NB4 (cell line): ENCODE measurements at places on chromosomes 5 and 9.

GRCh38 chr9:100129772-100130171, 30.7 kb downstream of the INVS start:
- DNase-seq, result no peak

DNA sequence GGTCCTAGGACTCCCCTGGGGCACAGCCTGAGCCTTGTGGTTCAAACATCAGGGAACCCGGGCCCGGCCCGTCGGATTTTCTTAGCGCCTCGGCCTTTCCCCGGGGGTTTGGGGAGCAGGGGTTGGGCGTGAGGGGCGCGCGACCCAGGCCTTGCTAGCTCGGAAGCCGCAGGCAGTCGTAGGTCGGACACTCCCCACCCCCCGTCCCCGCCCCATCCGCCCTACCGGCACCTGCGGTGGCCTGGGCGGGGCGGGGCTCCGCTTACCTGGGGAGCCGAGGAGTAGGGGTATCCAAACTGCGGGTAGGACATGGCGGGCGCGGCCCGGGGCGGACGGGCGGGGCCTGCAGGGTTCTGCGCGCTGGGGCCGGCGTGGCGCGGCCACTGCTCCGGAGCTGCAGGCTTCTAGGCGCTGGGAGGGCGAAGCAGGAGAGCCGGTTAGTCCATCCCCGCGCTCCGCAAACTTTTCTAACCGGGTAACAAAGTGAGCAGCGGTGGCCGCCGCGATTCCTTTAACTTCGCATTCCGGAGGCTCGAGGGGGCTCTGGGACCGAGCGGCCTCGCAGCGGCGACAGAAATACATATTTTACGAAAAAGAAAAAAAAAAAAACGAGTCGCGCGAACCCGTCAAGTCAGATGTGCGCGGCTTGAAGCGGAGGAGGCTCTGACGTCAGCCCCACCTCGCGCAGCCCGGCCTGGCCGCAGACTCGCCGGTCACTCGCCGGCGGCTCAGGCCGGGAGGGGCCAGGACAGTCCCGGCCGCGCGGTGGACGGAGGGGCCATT, at the start of gene IRX4:
IRX4 (minus strand) TSS at position 589 of the 783 bp plus-strand sequence; CDS start at position 311, 278 bp downstream.
- no peak for DNase-seq

DNA sequence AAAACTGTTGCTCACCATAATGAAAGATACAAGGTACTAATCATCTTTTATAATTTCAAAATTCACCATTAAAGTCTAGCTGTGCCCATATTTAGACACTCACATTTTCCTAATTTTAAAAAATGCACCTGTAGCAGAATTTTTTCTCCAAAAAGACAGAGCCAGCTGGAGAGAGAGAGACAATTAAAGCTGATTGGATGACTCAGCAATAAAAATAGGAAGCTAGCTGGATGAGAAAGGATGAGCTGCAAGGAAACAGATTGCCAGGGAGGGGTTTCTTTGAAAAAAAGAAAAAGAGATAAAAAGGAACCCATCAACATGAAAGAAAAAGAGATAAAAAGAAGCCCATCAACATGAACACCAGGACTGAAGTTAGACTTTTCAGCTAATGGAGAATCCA, 73.8 kb downstream of the HCN1 start:
- no peak for DNase-seq

- no peak for DNase-seq
Observed at GRCh38 chr5:72293495-72294055, 26.5 kb downstream of the MRPS27 start.

DNA sequence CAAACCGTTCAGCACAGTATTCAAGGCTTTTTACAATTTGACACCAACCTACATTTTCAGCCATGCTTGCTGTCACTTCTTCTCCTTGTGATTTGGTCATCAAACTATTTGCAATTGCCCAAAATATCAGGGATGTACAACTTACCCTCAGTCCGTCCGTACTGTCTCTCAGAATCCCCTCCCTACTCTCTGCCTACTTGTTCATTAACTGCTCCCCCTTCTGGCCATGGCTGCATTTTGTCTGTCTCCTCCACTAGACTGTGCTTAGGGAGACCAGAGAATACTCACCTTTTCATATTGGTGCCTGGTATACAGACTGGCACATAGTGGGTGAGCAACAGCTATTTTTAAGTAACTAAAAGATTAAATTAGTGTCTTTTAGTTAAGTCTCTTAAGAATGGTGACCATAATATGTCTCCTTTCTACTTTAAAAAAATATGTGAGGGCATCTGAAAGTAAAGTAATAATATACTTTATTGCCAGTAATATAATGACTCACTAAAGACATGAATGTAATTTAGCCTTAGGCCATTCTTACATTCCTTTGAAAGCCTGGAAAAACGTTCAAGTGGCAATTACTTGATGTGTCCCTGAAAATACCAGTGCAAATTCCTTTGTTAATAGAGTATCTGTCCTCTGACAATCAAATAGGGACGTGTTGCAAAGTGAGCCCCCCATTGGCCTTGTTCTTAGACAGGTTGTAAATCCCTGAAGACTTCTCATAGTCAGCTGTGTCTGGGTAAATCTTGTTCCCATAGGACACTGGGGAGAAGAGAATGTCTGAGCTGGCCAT, 27.8 kb downstream of the PRLR start:
- peak; percentile 64 for DNase-seq

DNA sequence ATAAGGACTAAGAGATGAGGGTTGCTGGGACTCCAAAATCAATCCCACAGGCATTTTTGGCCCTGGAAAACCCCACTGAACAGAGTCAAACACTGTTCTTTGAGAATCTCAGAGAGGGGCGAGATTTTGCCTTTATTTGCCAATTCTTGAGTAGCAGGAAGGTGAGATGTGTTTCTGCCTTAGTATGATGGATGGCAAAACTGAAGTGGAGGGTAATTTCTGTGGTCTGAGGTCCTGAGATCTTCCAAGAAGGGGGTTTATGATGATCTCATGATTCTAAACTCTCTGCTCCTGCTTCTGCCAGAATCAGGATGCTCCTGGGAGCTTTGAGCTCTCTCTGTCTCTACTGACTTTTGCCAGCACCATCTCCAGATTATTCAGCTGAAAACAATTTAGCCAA, 174.8 kb upstream of the CLINT1 start:
- no peak for DNase-seq

- DNase-seq, result peak; percentile 57
Observed at GRCh38 chr5:122697191-122697590, 77.7 kb upstream of the SNX2 start.

DNA sequence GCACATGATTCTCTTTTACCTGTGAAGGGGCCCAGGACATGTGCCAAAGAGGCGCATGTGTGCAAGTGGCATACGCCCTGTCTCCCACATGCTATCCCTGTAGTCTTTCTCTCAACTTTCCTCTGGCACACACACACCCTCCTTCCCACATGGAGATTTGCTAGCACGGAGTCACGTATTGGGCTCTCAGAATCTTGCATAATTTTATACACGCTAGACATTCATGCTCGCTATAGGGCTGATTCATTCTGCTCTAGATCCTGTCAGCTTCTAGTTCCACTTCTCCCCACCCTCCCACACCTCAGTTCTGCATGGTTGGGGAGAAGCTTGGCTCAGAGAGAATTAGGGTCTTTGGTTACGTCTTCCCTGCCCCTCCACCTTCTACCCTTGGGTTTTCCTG, 72.8 kb downstream of the CD180 start:
- no peak for DNase-seq

- DNase-seq, result no peak
Observed at GRCh38 chr9:116372081-116372673, 218.6 kb downstream of the PAPPA start.

DNA sequence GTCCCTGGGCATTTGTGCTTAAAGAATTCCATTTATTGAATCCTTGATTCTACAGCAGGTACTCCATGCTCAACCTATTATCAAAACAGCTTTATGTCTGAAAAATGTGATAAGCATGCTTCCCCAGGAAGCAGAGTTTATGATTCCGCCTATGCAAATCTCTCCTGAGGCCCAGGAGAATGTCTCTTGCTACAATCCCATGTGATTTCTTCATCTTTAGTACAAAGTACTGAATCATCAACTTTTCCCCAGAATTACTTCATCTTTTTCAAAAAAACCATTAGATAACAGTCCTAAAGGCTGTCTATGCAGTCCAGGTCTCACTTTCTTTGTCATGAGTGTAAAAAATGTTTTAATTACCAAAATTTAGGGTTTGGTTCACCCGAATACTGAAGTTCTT, 130.2 kb upstream of the ADAMTSL1 start:
- no peak for DNase-seq

- DNase-seq, result peak; percentile 53
Observed at GRCh38 chr5:78300464-78301045, 6.1 kb upstream of the AP3B1 start.

DNA sequence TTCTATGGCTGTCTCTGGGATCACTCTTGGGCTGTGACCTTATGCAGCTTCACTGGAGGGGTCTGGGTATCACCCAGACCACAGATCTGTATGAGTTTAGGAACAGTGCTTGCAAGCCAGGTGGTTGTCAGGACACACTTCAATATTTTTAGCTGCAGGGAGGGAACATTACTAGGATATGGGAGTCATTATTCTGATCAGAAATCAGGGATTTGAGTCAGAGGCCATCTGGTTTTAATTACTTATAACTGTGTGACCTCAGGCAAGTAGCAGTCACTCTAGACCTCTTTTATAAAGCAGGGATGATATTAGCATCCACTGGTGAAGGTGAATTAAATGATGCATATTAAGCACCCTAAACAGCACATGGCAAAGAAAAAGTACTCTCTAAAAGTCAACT, 60.1 kb upstream of the NMUR2 start:
- no peak for DNase-seq

DNA sequence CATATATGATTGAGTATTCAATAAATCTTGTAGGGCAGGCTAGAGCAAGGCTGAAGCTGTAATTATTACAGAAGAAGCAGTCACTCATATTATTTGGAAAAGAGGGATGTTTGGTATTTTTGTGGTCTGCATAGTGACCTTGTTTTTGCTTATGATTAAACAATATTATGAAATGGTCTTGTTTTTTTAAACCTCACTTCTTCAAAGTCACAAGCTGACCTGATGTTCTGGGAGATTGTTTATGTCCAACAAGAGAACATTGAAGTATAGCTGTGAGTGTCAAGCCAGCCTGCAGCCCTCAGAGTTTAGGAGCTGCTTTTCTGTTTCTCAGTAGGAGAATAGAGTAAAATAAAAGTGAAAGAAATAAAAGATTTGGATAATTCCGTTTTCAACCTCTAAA, 342.2 kb downstream of the LRRC70 start:
- no peak for DNase-seq

DNA sequence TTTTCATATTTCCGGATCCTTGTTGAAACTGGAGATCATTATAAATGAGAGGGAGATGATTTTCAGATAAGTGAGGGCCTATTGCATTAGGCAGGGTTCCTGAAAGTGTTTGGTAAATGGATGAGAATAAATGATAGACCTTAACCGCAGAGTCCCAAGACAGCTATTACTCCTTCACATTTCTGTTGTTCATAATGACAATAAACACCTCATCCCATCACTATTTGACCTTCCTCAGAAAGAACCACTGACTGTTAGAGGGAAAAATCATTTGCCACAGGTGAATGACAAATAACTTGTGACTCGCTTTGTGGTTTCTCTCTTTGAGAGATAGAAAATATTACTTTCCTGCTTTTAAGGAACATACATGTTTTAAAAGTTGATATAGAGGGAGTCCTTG, 47.3 kb upstream of the TRMT10B start:
- no peak for DNase-seq
